ENCODE measurements at places on chromosomes 4 and X. TPM values are rescaled to one million over a fixed set of nuclear protein-coding genes. Genes with fewer than 3 reads are reported as not detected.

GRCh38 chrX:46957297-46957696 lies 45.1 kb downstream of the JADE3 start:
- DNase-seq: no peak

- DNase-seq: peak; percentile 51
These were observed 39.2 kb upstream of the ASMTL start for GRCh38 chrX:1491851-1492349.

GRCh38 chrX:111329370-111329769 lies 59.1 kb upstream of the CAPN6 start:
- DNase-seq: no peak

GRCh38 chr4:152713951-152714705 lies 34.3 kb upstream of the TMEM154 start:
- DNase-seq: no peak

DNA sequence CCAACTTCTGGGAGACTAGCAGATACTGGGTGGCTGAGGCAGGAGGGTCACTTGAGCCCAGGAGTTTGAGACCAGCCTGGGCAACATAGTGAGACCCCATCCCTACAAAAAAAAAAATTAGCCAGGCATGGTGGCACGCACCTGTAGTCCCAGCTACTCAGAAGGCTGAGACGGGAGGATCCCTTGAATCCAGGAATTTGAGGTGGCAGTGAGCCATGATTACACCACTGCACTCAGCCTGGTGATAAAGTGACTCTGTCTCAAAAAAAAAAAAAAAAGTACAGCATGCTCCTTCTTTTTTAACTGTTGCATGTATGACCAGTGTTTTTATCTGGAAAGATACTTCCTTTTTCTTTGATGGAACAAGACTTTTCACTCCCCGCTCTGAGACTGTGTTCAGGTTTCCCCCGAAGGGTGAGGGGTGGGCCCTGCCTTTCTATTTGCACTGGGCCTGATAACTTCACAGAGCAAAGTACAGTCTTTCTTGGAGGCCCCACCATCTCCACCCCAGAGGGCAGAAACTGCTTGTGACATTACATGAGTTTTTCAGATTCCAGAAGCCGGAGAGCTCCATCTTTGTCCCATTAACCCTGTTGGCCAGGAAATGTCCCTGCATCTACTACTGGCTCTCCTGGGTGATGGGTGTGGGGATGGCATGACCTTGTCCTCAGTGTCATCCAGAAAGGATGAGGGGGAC lies 35.2 kb downstream of the NYX start:
- DNase-seq: no peak

GRCh38 chr4:41215969-41216293 lies 1.6 kb upstream of the APBB2 start:
- DNase-seq: no peak

DNA sequence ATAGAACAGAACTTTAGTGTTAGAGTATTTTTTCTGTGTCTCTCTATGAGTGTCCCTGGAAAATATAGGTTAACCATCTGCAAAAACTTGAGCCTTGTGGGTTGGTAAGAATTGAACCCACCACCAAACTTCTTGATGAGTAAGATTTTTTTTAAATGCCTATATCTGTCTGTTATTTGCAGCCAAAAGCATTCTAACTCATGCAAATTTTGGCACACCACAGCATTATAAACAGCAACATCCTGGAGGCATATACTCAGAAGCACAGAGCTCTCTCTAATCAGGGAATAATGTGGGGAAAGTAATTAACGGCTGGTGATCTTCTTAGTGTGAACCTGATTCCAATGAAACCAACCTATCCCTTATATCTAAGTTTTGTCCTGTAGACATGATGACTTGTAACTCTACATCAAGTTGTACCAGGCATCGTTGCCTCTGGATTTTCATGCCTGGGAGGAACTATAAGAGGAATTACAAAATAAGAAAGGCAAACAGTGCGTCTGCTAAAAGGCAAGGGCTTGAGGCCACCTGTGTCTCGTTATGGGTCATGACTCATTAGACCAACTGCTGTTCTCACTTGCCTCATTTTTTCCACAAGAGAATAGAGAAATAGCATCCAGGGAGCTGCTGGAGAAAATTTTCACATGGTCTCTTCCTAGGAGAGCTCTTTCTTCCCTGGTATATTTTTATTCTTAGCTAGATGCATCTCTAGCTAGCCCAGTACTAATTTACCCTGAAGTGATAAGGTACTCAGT lies 202.4 kb downstream of the CHIC2 start:
- DNase-seq: no peak

DNA sequence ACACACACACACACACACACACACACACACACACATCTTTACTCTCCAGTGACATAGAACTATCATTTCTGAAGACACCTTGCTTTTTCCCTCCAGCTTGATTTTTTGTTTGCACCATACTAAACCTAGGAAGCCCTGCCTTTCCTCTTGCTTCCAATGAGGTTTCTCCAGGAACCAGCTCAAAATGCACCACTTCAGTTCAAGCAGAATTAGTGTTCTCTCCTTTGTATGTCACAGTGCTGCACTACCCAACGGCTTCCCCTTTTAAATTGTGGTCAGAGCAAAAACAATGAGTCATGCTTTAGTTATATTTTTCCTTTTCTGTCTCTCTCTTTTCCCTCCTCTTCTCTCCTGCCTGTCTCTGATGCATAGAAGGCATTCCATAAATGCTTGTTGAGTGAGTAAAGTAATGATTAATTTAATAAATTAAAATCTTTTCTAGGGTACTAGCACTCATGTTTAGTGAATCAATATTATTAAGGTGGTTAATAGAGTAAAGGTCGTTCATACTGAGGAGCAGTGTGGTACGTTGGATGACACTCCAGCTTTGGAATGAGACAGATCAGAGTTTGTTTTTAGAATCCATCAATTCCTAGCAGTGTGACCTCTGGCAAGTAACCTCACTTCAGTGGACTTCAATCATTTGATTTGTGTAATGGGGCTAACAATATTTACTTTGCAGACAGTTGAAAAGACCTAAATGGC lies 5.9 kb downstream of the RTL3 start:
- no peak for DNase-seq

DNA sequence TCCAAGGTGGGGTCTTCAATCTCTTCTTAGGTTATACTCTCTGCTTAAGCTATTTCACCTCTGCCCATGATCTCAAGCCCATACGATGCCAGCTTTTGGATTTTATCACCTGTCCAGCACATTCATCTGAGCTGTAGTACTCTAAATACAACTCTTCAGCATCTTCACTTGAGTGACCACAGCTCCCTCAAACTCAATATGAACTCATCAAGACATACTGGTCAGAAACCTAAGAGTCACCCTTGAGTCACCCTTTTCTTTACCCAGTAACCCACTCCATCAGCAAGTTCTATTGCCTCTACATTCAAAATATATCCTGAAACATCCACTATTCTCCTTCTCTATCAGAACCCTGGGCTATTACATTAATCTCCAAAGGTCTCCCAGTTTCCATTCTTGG lies 69.4 kb downstream of the DCHS2 start:
- DNase-seq: no peak

DNA sequence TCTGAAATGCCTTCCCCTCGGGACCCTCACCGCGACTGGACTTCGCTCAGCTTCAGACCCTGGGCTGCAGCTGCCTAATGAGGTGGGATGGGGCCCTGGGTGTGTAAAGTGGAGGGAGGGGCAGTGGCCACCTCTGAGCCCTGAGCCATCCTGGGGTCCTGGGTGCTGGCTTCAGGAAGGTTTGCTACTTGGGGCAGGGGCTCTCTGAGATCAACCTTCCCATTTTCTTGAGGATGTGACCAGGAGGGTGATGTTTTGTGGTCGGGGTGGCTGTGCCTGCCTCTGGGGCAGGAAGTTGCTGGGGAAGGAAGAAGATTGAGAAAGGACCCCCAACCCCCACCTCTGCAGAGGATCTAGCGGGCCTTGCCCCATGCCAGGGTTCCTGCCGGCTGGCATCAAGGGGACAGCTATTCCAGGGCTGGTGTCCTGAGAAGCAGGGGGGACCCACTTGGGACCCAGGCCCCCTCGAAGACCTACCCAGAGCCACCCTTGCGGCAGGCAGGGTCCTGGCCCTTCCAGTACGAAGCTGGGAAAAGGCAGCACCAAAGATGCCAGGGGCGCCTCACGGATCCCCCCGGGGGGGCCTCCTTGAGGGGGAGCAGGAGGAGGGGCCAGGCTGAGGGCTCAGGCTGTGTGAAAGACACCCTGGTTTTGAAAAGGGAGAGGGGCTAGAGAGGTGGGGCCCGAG lies 6.5 kb downstream of the SH3BP2 start:
- DNase-seq: no peak

DNA sequence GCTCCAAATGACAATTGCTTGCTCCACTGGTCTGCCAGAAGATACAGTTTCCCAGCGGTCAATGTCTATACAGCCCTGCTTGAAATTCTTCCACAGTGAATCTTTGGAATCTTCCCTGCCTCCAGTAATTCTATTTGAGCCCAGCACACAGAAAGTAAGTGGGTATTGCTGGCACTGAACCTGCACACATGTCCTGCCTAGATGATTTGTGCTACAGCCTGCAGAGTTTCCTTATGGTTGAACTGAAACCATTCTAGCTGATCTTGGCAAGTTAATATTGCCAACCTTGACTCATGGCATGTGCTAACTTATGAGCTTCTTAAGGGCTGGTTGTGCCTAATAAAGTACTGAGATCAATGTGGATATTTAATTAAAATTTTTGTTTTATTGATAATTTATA lies 553.8 kb upstream of the GNPDA2 start:
- no peak for DNase-seq

DNA sequence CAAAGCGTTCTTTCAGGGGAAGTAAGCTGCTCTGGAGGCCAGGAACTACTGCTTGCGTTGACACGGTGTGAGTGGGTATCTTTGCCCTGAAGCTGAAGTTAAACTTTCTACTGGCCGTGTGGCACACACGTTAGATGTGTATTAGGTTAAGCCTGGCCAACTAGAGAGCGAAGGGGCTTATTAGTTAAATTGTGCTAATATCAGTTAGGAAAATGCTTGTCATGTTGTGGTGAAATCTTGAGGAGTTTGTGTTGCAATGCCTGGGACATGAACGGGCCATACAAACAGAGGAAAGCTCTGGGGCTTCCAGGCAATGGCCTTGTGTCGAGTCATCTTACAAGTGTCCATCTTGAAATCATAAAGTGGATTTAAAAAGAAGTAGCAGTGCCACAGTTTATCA lies 62.6 kb downstream of the NSUN7 start:
- no peak for DNase-seq

- DNase-seq: no peak
These were observed 179.3 kb downstream of the ADGRL3 start for GRCh38 chr4:61379406-61379805.

DNA sequence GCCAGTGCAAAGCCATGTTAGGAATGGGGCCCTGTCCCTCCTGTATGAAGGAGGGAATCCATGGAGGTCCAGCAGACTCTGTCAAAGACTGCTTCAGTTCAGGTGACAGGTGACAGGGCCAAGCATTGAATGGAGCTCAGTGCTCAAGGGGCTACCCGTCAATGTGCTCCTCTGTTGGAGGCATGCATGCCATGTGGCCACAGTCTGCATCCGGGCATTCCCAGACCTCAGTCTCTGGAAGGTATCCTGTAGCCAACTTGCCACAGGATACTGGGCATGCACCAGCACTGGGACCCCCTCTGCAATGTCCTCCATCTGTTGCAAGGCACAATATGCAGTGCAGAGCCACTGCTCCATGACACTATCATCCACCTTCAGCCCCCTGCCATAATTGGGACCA lies 136.1 kb upstream of the GATB start:
- DNase-seq: no peak

- no peak for DNase-seq
These were observed 280.9 kb upstream of the RPS6KA3 start for GRCh38 chrX:20547611-20548051.

The GAGE1 gene
- total RNA-seq: not detected

The ZNF732 gene
- not detected for total RNA-seq

The PTTG2 gene
- 0.66 TPM for total RNA-seq

The REELD1 gene
- total RNA-seq: not detected

The USP17L5 gene
- not detected for total RNA-seq

The PRMT9 gene
- total RNA-seq: 7.4 TPM

The EDA gene
- total RNA-seq: 1.6 TPM

The RHOXF1 gene
- total RNA-seq: not detected

The FAAH2 gene
- 7.3 TPM for total RNA-seq

The SH3BGRL gene
- total RNA-seq: 37.6 TPM

The SLC25A6 gene
- total RNA-seq: 281 TPM

All from activated T-helper 1 cell treated with anti-CD3 and anti-CD28 coated beads, Interleukin-12 subunit alpha, Interleukin-12 subunit beta, Interleukin-2, Interleukin-4 antibody, amounts not matched to agents 30 ng/mL and 10 ng/mL and 1 ng/mL, durations not matched to agents 14 hours and 24 hours and 36 hours (primary cell).